ENCODE measurements at places on chromosomes 7 and 10.

DNA sequence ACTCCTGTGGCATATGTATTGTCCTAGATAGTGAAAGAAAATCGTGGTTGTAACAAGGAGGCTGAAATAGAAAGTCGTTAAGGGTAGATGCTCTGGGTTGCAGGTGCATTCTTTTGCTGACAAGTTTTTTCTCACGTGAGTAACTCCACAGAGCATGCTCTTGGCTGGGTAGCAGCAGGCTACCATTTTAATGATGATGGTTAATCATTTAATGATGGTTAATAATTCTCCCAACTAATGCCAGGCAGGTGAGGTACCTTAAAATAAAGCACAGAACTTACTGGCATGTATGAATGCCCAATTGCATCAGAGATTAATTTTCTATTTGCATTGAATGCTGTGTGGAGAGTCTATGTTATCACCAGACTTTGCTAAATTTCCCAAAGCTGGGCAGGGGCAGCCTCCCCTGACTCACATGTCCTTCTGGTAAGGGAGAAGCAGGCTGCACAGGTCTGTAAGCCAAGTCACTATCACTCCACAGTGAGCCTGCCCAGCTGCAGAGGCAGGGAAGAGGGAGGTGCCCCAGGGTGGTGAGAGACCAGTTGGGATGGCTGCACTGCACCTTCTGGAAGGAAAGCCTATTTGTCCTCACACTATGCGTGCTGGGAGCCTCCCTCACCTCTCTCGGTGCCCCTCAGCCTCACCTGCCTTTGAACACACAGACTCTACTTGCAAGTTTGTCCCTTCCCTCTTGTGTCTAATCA is 287.0 kb upstream of the IGFBP3 start:
- no peak for DNase-seq

DNA sequence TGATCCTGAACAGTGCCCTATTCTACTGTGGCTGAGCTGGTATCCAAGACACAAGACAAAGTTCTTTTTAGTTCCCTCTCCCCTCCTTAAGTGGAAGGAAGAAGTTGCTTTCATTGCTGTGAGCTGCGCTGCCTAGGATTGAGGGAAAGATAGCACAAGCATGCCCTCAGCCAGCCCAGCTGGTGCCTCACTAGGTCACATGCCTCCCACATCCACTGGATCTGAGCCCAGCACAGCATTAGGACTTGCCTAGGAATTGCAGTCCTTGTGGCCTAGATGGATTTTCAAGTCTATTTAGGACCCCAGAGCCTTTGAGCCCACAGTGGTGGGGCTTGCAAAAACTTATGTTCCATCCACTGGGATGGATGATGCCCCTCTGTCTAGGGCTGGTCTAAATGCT is 214.2 kb downstream of the ZNF248 start:
- DNase-seq, result no peak

- DNase-seq, result peak; percentile 47
Measured at GRCh38 chr7:129494041-129494440, 8.3 kb upstream of the SMKR1 start.

- DNase-seq, result no peak
Measured at GRCh38 chr10:111116762-111117445, 40.1 kb downstream of the ADRA2A start.

- DNase-seq, result no peak
Measured at GRCh38 chr10:61708846-61709245, 46.1 kb downstream of the CABCOCO1 start.
